ENCODE measurements at places on chromosomes 5 and 9. TPM values are rescaled to one million over a fixed set of nuclear protein-coding genes. Genes with fewer than 3 reads are reported as not detected.

Gene PCDHB3
- not detected for total RNA-seq

Gene ADRA1B
- total RNA-seq: not detected

Gene RASEF
- not detected for total RNA-seq

Gene CCNO
- 0.27 TPM for total RNA-seq

Gene AFF4
- total RNA-seq: 35.1 TPM

Gene C5
- total RNA-seq: 0.82 TPM

Gene SPATA31C1
- not detected for total RNA-seq

Gene KIF27
- 2.7 TPM for total RNA-seq

DNA sequence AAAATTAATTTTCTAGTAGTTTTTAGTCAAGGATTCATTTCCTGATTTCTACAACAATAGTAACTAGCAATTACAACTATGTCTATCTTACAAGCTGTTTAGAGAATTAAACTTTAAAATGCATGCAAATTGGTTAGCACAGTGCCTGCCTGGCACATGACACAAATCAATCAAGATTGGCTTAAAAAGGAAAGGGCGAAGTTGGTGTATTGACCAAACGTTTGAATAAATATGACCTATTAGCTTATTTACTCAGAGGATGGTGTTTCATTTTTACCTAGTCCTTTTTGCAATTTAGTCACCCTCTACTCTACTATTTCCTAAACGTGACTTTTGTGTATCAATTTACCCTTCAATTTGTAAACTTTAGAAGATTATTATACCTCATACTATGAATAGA, 83.5 kb downstream of the GDA start:
- H3K27me3 ChIP-seq: no peaks in the 10 kb centered on the region
- peaks cover 2% of the 10 kb centered on the region for H3K4me1 ChIP-seq
- H3K36me3 ChIP-seq: no peaks in the 10 kb centered on the region
- DNase-seq: no peak
- no peak overlapping the region for H3K4me3 ChIP-seq
- H3K27ac ChIP-seq: no peak overlapping the region

GRCh38 chr5:136731241-136731900, 366.0 kb upstream of the TRPC7 start:
- no peak overlapping the region for H3K4me3 ChIP-seq

DNA sequence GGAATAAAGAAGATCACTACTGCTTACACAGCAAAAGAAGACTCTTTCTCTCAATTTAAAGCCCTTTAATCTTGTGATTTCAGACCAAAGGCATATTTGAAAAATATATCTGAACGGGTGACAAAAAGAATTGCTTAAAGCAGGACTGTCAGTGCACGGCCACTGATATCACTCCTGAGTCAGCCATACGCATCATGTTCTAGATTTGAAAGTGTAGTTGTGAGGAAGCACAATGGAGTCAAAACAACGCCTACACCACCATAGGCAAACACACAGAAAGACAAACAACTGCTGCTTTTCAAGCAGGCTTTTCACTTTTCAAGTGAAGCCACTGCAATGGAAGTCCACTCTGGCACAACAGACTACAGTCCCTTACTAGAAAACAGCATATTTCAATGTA, 141.7 kb downstream of the AUH start:
- no peak overlapping the region for H3K27ac ChIP-seq
- H3K36me3 ChIP-seq: peaks cover 89% of the 10 kb centered on the region
- no peak for DNase-seq
- H3K27me3 ChIP-seq: no peaks in the 10 kb centered on the region

- peaks cover 95% of the 10 kb centered on the region for H3K36me3 ChIP-seq
- no peaks in the 10 kb centered on the region for H3K27me3 ChIP-seq
- H3K4me3 ChIP-seq: no peak overlapping the region
- no peak for DNase-seq
- H3K4me1 ChIP-seq: peaks cover 35% of the 10 kb centered on the region
- H3K27ac ChIP-seq: no peak overlapping the region
Measured at GRCh38 chr9:5786370-5787127, 46.4 kb downstream of the ERMP1 start.

DNA sequence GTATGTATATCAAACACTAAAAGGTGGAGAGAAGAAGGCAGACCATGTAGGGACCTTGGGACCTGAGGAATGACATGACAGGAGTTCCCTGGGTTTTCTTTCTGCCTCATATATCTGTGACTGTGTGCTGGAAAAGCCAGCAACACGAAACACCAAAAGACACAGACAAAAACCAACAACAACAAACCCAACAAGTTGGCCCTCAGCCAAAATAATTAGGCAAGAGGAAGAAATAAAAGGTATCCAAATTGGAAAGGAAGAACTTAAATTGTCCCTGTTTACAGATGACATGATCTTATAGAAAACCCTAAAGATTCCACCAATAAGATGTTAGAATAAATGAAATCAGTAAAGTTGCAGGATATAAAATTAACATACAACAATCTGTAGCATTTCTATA, 21.7 kb downstream of the ABO start:
- H3K4me1 ChIP-seq: peaks cover 5% of the 10 kb centered on the region
- no peaks in the 10 kb centered on the region for H3K36me3 ChIP-seq

GRCh38 chr9:123355761-123356431, at the start of gene CRB2:
CRB2 (plus strand) TSS chr9:123356197; CDS start chr9:123356261, 64 bp downstream.
- DNase-seq: no peak
- H3K4me1 ChIP-seq: peaks cover 14% of the 10 kb centered on the region
- H3K4me3 ChIP-seq: no peak within 1 kb of the TSS

DNA sequence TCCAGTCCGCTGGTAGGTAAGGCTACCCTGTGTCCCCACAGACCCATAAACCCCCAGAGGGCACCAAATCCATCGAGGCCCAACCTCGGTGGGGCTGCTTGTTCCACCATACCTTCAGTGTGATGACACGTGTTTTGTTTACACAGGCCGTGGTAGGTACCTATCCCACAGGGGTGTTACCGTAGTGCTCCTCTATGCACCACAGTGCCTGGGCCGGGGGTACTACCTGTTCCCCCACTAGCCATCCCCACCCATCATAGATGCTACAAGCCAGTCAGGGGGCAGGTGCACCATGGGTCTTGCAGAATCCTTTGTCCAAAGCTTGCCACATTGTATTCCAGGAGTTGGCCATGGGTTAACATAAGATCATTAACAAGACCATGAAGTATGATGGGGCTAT, 796.2 kb downstream of the EFNA5 start:
- no peak overlapping the region for H3K27ac ChIP-seq
- no peak overlapping the region for H3K4me3 ChIP-seq
- H3K36me3 ChIP-seq: no peaks in the 10 kb centered on the region
- H3K27me3 ChIP-seq: no peaks in the 10 kb centered on the region
- H3K4me1 ChIP-seq: no peaks in the 10 kb centered on the region

- no peaks in the 10 kb centered on the region for H3K4me1 ChIP-seq
- no peak overlapping the region for H3K27ac ChIP-seq
- H3K36me3 ChIP-seq: no peaks in the 10 kb centered on the region
- H3K4me3 ChIP-seq: no peak overlapping the region
- H3K27me3 ChIP-seq: no peaks in the 10 kb centered on the region
Measured at GRCh38 chr9:130191068-130191748, 19.0 kb downstream of the NCS1 start.

DNA sequence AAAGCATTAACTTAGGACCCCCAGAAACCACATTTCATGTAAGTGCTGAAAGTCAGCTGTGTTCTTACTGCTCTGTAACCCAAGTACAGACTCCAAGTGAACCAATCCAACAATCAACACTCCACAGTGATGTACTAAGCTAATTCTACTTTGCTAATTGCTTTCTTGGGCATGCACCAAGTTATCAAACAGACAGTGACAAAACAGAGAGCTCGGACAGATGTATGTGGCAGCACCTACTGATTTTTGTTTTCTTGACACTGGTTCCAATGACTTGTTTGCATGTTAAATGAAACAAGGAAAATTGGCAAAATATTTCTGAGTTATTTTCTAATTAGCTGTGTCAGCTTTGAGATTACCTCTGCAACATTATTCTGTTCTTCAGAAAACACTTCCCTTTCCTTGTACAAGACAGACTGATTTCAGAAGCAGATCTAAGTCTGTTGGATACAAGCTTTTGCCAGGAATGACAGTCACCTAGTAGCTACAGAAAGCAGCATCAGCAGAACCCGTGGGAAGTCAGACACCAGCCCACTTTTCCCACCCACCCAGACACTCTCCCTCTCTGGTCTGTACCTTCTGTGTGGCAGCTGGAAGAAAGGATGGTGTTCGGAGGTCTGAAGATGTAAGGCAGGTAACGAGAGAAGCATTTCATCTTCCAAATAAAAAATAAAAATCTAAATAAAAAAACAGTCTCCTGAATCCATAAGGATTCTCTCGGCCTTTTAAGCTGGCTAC, 176.7 kb upstream of the PPP2R2B start:
- no peak overlapping the region for H3K27ac ChIP-seq
- H3K4me1 ChIP-seq: no peaks in the 10 kb centered on the region
- H3K27me3 ChIP-seq: no peaks in the 10 kb centered on the region
- H3K4me3 ChIP-seq: no peak overlapping the region
- DNase-seq: no peak

Measured in activated T-helper 2 cell treated with anti-CD3 and anti-CD28 coated beads, Interferon-gamma antibody, Interleukin-2, Interleukin-4, amounts not matched to agents 10 μg/mL and 5 μg/mL and 100 μg/mL, durations not matched to agents 14 hours and 24 hours and 36 hours (primary cell).